ENCODE measurements at places on chromosomes 4 and X. TPM values are rescaled to one million over a fixed set of nuclear protein-coding genes. Genes with fewer than 3 reads are reported as not detected.

PAGE3 gene
- not detected for total RNA-seq

PABPC1L2B gene
- not detected for total RNA-seq

PNMA6E gene
- total RNA-seq: not detected

CORIN gene
- total RNA-seq: not detected

MTHFD2L gene
- total RNA-seq: 8.9 TPM

TBCK gene
- total RNA-seq: 25.1 TPM

RTL3 gene
- total RNA-seq: 0.07 TPM

CXCL3 gene
- 0.18 TPM for total RNA-seq

CXCL6 gene
- total RNA-seq: not detected

CNKSR2 gene
- total RNA-seq: 7.4 TPM

FABP2 gene
- not detected for total RNA-seq

SLIT2 gene
- 0.07 TPM for total RNA-seq

PCYT1B gene
- not detected for total RNA-seq

TLR10 gene
- not detected for total RNA-seq

ADAM29 gene
- not detected for total RNA-seq

RNF150 gene
- not detected for total RNA-seq

ACE2 gene
- not detected for total RNA-seq

LANCL3 gene
- 0.49 TPM for total RNA-seq

CASP6 gene
- 29.5 TPM for total RNA-seq

GALNTL6 gene
- not detected for total RNA-seq

SEC24D gene
- 50.0 TPM for total RNA-seq

SLC25A31 gene
- not detected for total RNA-seq

XAGE2 gene
- total RNA-seq: not detected

SOD3 gene
- total RNA-seq: not detected

TMPRSS11B gene
- total RNA-seq: not detected

RIPPLY1 gene
- not detected for total RNA-seq

APLN gene
- total RNA-seq: 0.26 TPM

USP26 gene
- not detected for total RNA-seq

SMPX gene
- not detected for total RNA-seq

AFP gene
- total RNA-seq: not detected

HSD17B13 gene
- 0.10 TPM for total RNA-seq

ADGRG2 gene
- not detected for total RNA-seq

DDX53 gene
- total RNA-seq: not detected

OPRPN gene
- total RNA-seq: not detected

ANXA10 gene
- not detected for total RNA-seq

LIMCH1 gene
- total RNA-seq: not detected

CHRNA9 gene
- not detected for total RNA-seq

TMEM31 gene
- not detected for total RNA-seq

CFAP99 gene
- total RNA-seq: not detected

AMTN gene
- not detected for total RNA-seq

CXCL1 gene
- total RNA-seq: not detected

All from activated T-helper 1 cell treated with anti-CD3 and anti-CD28 coated beads, Interleukin-12 subunit alpha, Interleukin-12 subunit beta, Interleukin-2, Interleukin-4 antibody, amounts not matched to agents 30 ng/mL and 10 ng/mL and 1 ng/mL, durations not matched to agents 14 hours and 24 hours and 36 hours (primary cell).